ENCODE measurements at places on chromosomes 7 and 10.

GRCh38 chr7:8254215-8254614 lies 7.8 kb downstream of the ICA1 start:
- DNase-seq: no peak

DNA sequence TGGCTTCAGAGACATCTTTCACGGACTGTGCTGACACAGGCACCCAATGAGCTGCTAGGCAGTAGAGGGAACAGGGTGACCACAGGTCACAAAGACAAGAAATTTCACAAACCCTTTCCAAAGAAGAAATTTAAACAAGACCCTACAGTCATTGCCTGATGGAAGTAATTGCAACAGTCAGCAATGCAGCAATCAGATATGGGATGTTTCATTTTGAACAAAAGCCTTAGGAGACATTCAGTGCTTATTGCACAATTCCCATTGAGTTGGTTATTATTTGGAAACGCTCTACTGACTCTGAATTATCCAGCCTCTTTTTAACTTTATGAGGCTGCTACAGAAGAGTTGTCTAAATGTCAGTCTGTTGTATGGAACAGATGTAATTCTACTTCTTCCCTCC lies 85.5 kb downstream of the ETV1 start:
- no peak for DNase-seq

DNA sequence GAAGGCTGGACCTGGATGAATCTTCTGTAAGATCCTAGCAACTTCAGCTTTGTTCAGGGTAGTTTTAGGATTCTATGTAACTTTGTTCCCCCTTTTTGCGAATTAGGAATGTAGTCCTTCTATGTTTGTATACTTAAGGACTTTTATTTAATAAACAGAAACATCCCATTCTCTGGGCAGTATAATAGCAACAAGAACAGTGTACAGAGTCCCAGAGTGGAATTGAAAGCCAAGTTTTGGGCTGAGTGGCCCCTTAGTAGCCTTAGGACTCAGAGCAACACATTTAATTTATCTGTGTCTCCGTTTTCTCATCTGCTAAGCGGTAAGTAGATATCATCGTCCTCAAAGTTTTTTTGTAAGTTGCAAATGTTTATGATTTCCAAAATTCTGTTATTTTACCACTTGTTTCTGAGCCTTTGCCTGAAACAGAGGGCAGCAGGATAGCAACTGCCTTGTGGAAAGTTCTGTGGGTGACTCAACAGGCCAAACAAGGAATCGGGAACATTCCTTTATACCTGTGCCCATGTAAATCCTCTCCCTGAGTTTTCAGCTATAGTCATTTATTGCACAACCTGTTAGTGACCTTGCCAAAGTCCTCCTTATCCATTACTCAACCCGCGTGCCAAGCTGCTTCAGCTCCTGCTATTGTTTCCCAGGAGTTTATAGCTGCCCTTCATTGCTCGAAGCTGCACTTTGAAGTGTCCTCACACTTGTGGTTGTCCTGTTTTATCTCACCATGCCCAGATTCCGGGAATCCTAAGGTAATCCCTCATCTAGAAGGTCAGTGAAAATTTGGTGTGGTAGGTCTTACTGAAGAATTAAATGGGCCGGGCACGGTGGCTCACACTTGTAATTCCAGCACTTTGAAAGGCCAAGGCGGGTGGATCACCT lies 199.1 kb upstream of the AHR start:
- DNase-seq: no peak

DNA sequence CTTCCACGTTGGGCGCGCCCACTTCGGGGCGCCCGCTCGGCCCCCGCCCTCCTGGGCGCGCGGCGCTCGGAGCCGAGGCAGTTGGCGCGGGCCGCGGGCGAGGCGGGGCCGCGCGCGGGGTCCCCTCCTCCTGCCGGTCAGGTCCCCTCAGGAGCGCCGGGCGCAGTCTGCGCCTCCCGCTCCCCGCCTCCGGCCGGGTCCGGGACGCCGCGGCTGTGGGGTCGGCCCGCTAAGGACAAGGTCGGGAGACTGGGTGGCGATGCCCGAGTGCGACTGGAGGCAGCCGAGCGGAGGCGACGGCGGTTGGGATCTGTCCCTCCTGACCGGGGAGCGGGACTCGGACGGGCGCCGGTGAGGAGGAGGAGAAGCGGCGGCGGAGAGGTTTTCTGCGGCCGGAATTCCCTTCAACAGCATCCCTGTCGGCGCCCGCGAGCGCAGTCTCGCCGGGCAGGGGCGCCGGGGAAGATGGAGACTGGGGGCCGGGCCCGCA lies at the start of gene ATRNL1:
Gene ATRNL1 (plus strand): TSS at position 80 of the 490 bp plus-strand sequence. CDS start 386 bp downstream, at position 466.
- DNase-seq: no peak

DNA sequence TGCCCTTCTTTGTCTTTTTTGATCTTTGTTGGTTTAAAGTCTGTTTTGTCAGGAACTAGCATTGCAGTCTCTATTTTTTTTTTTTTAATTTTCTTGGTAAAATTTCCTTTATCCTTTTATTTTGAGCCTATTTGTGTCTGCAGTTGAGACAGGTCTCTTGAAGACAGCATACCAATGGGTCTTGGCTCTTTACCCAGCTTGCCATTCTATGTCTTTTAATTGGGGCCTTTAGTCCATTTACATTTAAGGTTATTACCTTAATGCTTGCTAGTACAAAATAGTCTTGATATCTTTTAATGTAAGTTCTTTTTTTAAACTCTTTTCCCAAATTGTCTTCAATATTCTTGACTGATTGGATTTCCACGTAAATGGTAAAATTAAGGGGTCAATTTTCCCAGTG lies 398.3 kb upstream of the CHRM2 start:
- no peak for DNase-seq

GRCh38 chr7:46525876-46526275 lies 604.8 kb upstream of the IGFBP3 start:
- no peak for DNase-seq

- DNase-seq: no peak
These were observed 130.3 kb downstream of the BICC1 start for GRCh38 chr10:58642916-58643428.

DNA sequence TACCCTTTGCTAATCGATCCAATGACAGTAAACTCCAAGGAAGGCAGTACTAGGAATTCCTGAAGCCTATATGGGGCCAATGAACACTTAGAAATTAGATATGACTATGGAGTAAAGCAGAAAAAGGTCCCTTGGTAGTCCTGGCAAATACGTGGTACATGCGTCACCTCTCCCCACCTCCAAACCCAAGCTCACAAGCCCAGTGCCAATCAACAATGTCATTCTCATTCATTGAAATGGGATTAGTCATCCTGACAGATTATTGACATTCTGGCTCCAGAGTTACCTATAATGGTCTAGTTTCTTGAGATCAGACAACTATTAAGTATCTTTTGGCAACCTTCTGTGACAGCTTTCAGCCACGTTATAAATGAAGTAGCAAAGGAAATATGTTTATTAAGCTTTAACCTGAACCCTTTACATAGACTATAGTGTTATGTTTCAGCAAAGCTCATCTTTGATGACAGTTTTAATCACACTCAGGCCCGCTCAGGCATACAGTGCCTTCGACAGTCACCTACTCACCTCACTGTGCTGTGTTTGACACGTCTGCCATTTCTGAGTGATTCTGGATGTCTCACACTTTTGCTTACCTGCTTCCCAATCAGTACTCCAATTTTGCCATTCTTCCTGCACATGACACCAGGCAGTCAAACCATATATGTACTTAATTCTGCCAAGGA lies 69.6 kb upstream of the ADO start:
- no peak for DNase-seq

GRCh38 chr10:6607778-6608177 lies 27.7 kb upstream of the PRKCQ start:
- no peak for DNase-seq

DNA sequence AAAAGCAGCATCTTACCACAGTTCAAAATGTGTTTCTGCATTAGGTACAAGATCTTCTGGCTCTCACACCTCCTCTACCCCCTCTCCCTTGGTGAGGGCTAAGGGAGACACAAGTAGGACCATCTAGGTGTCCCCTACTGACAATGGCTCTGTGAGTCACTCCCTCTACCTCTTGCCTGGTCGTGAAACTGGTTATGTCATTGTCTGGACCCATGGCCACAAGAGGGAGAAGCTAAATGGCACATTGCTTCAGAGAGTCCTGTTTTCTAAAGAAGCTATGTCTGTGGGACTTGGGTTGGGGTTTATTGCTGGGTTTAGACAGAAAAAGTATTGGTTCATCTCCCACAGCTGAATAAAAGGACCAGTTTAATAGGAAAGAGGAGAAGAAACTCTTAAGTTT lies 4.0 kb upstream of the PLXNA4 start:
- DNase-seq: no peak

DNA sequence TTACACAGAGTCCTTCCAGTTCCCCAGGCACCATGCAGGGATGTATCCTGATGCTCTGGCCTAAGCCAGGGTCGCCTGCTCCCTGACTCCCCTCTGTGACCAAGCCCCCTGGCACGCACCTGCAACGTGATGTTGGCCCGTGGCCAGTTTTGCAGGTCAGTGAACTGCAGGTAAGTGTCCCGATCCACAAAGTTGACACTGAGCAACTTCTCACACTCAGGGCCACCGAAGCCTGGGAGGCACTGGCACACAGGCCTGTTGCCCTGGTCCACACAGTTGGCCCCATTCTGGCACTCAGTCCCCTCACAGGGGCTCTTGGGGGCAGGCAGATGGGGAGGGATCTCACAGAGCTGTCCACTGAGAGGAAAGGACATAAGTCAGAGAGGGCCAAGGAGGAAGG lies 174.3 kb downstream of the LCOR start:
- no peak for DNase-seq

DNA sequence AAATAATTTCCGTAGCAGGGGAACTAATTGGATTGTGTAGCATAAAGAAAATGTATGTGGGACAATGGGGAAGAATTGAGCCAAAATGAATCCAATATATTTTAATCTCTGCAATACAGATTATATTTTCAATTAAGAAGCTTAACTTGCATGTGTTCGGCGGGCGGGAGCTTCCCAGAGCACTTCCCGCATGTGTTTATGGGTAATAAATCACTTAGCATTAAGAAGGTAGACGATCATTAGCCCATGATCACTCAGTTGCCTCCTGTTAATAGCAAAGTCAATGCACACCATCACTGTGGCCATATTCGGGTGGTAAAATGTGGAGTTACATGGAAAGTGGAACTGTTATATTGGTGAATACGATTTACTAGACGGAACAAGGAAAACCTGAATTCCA lies 122.9 kb upstream of the INSYN2A start:
- no peak for DNase-seq

- DNase-seq: no peak
These were observed 183.5 kb downstream of the MAD1L1 start for GRCh38 chr7:2049111-2049781.

DNA sequence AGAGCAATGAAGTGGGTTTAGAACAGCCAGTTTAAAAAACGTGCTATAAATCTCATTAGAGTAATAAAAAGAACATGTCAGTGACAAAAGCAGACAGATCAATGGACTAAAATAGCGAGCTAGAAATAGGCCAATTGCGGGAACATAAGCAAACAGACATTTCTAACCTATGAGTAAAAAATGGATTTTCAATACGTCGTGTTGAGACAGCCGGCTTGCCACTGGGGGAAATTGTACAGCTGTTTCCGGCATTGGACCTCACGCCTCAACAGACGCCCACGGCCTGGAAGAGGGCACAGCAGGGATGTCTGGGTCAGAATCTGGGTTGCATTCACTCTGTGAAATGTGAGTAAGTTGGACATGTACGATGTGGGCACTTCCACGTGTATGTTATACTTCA lies 92.9 kb downstream of the SVOPL start:
- DNase-seq: no peak

DNA sequence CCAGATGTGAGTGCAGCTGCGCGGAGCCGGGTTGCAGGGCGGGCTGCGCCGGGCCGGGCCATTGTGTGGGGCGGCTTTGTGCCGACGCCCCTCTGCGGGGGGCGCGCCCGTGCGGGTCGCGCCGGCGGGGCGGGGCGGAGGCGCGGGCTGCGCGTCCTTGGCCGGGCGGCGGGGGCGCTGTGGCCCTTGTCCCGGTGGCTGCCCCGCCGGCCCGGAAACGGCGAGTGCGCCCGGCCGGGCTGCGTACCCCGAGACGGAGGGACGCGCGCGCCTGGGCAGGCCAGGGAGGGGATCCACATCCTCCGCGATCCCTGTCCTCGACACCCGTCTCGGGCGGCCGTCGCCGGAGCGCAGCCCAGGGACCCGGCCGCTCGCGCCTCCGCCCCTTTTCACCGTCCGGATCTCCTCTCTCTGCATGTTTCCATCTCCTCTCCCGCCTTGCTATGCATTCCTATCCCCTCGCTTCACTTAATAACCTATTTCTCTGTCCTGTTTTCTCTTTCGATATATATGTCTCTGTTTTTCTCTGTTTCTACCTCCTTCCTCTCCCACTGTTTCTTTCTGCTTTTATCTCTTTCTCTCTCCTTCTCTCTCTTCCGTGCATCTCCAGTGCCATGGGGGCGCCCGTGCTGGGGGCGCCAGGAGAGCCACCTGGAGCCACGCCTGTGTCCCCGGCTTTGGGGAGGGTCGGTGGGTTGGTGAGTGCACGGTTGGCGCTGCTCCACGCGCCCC lies 765 bp downstream of the PFKFB3 start:
- DNase-seq: peak; percentile 25

DNA sequence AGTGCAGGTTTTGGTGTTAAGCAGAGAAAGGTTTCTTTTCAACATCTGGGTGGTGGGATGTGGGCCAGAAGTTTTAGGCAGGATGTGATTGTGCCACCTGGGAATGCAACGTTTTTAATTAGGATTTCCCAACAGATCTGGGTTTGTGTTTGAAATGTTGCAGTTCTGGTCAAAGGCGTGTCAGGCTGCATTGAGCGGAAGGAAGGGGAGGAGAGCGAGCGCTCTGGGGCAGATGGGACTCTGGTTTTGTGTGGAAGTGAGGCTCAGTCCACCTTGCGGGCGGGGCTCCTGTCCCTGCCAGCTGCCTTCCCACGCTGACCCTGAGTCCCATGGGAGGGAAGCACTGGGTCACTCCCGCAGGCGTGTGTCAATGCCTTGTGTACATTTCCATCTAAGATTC lies 767.7 kb downstream of the KCNMA1 start:
- DNase-seq: no peak

GRCh38 chr10:44394696-44395381 lies 9.9 kb upstream of the CXCL12 start:
- no peak for DNase-seq

GRCh38 chr7:8436965-8437364 lies 3.6 kb downstream of the NXPH1 start:
- peak; percentile 27 for DNase-seq

DNA sequence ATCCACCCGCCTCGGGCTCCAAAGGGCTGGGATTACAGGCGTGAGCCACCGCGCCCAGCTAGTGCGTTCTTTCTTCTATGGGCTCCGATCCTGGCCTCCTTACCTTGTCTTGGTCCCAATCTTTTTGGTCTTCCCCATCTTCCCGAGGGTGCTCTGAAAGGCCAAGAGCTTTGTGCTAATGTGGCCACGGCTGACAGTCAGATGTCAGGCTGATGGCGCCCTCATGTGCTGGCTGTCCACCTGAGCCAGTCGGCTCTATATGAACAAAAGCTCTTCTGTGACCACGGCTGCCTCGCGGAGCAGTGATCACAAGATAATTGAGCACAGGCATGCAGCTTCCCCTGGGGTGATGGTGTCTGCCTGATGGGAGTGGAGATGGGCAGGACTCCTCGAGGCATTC lies 11.0 kb upstream of the AHCYL2 start:
- peak; percentile 19 for DNase-seq

DNA sequence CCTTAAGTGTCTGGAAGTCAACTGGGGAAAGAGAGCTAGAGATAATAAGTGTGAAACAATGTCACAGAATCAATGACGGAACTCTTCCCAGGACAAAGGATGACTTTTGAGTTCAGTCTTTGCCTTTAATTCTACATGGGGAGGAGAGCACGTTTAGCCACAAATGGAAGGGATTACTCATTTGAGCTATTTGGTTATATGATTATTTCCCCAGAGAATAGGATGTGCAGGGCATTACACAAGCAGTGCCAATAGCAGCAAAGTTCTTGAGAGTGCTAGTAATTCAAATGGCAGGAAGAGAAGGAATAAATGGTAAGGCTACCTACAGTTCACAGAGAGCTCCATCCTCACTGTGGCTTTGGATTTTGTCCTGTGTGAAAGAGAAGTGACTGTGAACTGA lies 6.0 kb downstream of the EGFR start:
- no peak for DNase-seq
